ENCODE measurements at places on chromosomes 1 and 21.

GRCh38 chr21:38938343-38938742 is 132.6 kb downstream of the ETS2 start:
- no peak for DNase-seq

- no peak for DNase-seq
Measured at GRCh38 chr1:96473791-96474434, 247.7 kb upstream of the PTBP2 start.

DNA sequence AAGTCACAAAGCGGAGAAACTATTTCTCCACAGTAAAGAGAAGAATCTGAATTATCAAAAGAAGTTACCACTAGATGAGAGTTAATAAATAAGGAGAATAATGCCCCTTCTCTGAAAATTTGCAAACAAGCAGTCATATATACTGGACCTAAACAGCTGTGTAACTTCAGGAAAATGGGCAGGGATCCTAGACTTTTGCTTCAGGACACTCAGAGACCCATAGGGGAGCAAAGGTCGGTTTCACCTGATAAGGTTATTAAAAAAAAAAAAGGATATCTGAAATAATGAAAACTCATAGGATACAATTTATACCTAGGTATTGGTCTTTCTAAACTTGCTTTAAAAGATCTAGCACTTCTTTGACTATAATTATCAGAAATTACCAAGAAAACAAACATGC is 191.4 kb downstream of the KCNH1 start:
- DNase-seq: no peak

DNA sequence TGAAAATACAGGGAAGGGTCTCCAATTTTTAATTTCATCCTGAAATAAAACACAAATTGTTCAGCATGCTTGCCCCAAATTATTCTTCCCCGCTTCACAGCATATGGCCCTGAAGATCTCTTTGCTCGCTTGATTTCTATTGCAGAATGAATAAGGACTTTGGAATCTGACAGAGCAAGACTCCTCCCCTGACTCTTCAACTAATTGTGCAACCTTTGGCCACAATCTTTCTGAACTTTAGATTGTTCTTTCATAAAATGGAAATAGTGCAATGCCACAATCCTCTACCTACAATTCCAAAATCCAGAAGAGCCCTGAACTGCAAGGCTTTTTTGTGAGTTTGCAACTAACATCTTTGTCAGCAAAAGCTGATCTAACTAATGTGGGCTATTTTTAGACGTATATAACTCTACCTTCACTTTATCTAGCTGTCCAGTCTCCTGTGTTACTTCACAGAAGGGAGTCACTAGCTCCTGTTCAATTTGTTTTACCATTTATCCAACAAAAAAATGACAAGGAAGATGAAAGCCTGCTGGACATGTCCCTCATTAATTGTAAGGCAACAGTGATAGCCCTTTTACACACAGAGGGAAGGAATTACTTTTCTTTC is 13.4 kb downstream of the RNASEL start:
- DNase-seq: no peak

DNA sequence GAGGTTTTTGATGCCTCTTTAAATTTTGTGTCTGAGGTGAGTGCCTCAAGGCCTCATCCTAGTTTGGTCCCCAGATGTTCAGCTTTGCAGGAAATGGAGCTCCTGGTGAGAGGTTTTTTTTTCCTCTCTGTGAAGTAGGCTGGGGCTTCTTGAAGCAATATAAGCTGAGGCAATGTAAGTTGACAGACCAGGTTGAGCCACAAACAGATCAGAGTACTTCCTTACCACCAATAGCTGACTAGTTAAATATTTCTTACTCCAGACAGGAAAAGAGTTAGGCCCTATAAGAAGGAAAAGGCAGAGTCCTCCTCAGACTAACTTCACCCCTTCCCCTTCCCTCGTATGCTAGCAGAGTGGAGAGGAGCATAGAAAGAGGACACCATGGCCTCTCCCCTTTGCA is 341.0 kb downstream of the LMO4 start:
- no peak for DNase-seq

GRCh38 chr1:186829686-186830587 is 1.2 kb downstream of the PLA2G4A start:
- no peak for DNase-seq

Measured in glomerular endothelial cell (primary cell).